ENCODE measurements at places on chromosomes 2 and 18.
A peak's percentile ranks its signal among the peaks of the same experiment; 100 is the strongest.

DNA sequence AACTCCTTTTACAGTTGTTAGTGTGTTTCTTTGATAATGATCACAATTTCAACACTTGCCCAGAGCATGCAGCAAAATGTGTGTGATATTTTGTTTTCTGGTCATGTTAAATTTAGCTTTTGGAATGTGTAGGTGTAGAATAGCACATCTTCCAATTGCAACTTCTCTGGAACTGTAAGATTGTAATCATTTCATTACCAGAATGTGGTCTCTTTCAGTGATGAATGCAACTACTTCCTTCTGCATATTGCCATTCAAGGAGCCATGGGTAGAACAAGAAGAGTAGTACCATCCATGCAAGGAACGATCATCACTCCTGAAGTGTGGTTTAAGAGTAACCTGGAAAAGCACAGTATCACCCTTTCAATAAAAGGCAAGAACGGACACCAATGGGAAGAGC, 548.8 kb upstream of the ZNF804A start:
- H3K36me3 ChIP-seq: no peaks in the 10 kb centered on the region
- no peaks in the 10 kb centered on the region for H3K4me1 ChIP-seq
- no peaks in the 10 kb centered on the region for H3K27me3 ChIP-seq
- H3K4me3 ChIP-seq: no peak overlapping the region
- H3K27ac ChIP-seq: no peak overlapping the region

- H3K27me3 ChIP-seq: no peaks in the 10 kb centered on the region
- no peaks in the 10 kb centered on the region for H3K36me3 ChIP-seq
- H3K27ac ChIP-seq: no peak overlapping the region
- DNase-seq: no peak
- H3K4me3 ChIP-seq: no peak overlapping the region
- H3K4me1 ChIP-seq: no peaks in the 10 kb centered on the region
Observed at GRCh38 chr2:48915884-48916283, 160.4 kb upstream of the LHCGR start.

- peak; percentile 45 for DNase-seq
- no peak overlapping the region for H3K4me3 ChIP-seq
- H3K4me1 ChIP-seq: peaks cover 51% of the 10 kb centered on the region
- H3K27me3 ChIP-seq: no peaks in the 10 kb centered on the region
- H3K27ac ChIP-seq: peak overlapping the region; percentile 71
Observed at GRCh38 chr2:159030674-159031380, 62.4 kb downstream of the TANC1 start.

- DNase-seq: no peak
- H3K4me3 ChIP-seq: no peak overlapping the region
- H3K27me3 ChIP-seq: no peaks in the 10 kb centered on the region
- H3K36me3 ChIP-seq: no peaks in the 10 kb centered on the region
- H3K27ac ChIP-seq: no peak overlapping the region
Observed at GRCh38 chr2:222760301-222760897, 88.9 kb downstream of the MOGAT1 start.

GRCh38 chr2:217421834-217422233, 562.0 kb upstream of the TNP1 start:
- no peak overlapping the region for H3K4me3 ChIP-seq
- H3K27me3 ChIP-seq: no peaks in the 10 kb centered on the region
- no peaks in the 10 kb centered on the region for H3K36me3 ChIP-seq
- peaks cover 9% of the 10 kb centered on the region for H3K4me1 ChIP-seq
- H3K27ac ChIP-seq: no peak overlapping the region

Data from thyroid gland (tissue), 4 donors.